ENCODE measurements at places on chromosomes 16 and 17.

- DNase-seq = no peak
Observed at GRCh38 chr17:81402530-81402941, 7.3 kb downstream of the BAHCC1 start.

DNA sequence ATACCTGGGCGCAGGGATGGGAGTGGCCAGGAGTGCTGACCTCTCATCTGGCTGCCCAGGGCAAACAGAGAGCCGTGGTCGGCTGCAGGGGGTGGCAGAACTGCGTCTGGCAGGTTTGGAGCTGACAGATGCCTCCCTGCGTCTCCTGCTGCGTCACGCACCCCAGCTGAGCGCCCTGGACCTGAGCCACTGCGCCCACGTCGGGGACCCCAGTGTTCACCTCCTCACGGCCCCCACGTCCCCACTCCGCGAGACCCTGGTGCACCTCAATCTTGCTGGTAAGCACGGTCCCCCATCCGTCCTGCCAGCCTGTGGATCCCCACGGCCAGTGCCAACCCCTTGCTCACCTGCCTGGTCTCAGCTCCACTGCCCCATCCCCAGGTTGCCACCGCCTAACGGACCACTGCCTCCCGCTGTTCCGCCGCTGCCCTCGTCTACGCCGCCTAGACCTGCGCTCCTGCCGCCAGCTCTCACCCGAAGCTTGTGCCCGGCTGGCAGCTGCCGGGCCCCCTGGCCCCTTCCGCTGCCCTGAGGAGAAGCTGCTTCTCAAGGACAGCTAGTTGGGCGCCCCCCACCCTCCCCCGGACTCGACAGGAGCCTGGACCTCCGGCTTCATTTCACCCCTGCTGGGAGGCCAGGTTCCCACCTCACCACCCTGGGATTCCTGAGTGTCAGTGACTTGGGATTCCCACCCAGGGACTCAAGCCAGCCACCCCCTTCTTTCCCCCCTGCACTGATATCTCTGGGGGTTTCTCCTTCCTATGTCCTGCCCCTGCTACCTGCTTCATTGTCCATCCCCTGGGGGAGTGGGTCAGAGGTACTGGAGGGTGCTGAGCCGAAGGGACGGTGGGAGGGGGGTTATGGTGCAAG is 2.0 kb upstream of the ORAI3 start:
- no peak for DNase-seq

DNA sequence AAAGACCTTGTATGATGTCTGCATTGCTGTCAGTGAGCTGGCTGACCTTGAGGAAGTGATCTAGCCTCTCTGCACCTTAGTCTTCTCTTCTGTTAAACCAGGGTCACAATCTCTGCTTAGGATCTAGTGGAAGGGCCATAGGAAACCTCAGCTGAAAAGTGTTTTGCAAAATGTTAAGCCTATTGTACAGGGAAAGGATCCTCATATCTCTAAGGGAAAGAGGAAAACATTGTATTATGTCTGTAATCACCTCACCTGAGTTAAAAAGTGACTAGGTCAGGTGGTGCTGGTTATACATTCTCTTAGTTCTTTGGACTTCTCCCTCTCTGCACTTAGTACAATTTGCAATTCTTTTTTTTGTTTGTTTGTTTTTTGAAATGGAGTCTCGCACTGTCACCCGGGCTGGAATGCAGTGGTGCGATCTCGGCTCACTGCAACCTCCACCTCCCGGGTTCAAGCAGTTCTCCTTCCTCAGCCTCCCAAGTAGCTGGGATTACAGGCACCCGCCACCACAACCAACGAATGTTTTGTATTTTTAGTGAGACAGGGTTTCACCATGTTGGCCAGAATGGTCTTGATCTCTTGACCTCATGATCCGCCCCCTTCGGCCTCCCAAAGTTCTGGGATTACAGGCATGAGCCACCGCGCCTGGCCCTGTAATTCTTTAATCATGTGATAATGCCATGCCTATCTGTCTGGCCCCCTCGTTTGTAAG is 2.0 kb upstream of the SEPHS2 start:
- DNase-seq = no peak

DNA sequence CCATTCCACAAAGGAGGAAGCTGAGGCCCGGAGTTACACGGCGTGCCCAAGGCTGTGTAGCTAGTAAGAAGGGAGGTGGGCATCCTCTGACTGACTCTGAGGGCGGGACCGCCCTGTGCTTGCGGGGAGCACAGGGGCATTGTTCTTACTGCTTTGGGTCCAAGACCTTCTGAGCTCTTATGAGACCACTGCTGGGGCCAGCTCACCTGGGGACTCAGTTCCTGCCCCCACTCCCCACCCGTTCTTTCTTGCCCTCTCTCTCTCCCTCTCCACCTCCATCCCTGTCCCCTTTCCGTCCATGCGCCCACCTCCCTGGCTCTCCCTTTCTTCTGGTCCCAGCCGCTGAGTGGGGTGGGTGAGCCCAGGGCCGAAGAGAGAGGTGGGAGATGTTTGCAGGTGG is 19.6 kb downstream of the CCR7 start:
- DNase-seq = peak; percentile 48

DNA sequence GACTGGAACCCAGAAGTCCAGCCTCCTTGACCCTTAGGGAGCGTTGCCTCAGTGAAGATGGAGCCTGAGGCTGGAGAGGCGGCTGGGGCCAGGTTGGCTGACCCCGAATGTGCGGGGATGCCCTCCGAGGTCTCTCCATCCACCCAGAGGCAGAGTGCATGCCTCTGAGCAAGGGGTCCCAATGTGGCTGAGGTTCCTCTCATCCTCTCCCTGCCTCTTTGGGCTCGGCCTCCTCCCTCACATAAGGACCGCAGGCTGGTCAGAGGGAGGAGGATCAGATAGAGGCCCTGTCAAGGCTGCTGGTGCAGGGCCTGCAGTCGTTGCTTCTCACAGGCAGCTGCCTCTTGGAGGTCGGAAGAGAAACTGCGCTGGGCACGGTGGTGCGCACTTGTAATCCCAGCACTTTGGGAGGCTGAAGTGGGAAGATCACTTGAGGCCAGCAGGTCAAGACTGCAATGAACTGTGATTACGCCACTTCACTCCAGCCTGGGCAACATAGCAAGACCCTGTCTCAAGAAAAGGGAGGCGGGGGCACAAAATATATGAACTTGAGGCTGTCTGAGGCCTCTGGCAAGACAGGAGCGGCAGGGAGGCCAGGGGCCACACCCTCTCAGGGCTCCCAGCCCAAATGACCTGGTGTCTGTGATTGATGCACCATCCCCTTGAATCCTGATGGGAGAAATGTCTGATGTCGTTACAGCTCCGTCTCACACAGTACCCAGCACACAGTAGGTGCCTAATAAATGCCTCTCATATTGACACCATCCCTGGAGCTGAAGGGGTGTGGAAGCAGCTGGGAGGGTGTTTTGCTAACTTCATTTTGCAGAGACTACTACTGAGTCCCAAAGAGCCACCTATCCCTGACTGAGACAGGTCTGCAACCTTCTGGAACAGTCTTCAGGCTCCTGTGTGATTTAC is 220.1 kb upstream of the GSE1 start:
- DNase-seq = no peak

GRCh38 chr17:57601143-57601735 is 143.9 kb downstream of the CCDC182 start:
- DNase-seq = peak; percentile 86

DNA sequence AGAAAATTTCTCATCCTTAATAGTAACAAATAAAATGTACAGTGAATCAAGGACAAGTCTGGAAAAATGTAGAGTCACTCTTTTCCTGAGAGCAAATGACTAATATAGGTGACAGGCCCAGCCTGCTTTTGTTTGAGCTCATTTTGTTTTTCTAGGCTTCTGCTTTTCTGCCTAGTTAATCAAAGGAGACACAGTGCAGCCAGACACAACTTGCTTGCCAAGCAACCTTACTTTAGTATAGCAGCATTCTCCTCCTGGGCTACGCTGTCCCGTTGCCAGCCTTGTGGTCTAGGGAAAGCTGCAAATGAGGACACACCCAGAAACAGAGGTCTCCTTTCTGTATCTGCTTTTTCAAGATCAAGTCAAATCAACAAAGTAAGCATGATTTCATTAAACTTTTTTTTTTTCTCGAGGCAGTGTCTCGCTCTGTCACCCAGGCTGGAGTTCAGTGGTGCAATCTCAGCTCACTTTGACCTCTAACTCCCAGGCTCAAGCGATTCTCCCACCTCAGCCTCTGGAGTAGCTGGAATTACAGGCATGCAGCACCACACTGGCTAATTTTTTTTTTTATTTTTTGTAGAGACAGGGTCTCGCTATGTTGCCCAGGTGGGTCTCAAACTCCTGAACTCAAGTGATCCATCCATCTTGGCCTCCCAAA is 17.2 kb downstream of the GINS3 start:
- DNase-seq = no peak

GRCh38 chr17:50281739-50282401 is 7.6 kb downstream of the TMEM92 start:
- no peak for DNase-seq

DNA sequence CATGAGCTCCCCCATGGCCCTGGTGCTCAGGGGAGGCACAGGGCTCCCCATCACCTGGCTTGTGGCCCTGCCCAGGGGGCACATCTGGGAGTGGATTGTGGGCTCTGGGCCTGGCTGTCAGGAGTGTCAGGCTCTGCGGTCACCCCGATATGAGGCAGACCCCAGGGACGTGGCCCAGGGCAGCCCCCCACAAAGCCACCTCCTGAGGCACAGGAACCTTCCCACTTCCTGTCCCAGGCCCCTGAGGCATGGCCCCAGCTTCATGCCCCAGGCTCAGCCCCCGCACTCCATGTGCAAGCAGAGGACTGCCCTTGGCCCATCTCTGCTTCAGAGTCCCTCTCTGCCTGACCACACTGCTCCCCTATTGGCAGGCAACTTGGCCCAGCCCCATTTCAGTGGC is 160.3 kb downstream of the PCTP start:
- no peak for DNase-seq

Measured in islet precursor cell (in vitro differentiated cells).